ENCODE measurements at places on chromosomes 7 and 10.
A peak's percentile ranks its signal among the peaks of the same experiment; 100 is the strongest.

GRCh38 chr10:29482591-29483431, 152.0 kb downstream of the SVIL start:
- DNase-seq, result no peak

- no peak for DNase-seq
Observed at GRCh38 chr7:127474457-127474856, 81.9 kb upstream of the ZNF800 start.

DNA sequence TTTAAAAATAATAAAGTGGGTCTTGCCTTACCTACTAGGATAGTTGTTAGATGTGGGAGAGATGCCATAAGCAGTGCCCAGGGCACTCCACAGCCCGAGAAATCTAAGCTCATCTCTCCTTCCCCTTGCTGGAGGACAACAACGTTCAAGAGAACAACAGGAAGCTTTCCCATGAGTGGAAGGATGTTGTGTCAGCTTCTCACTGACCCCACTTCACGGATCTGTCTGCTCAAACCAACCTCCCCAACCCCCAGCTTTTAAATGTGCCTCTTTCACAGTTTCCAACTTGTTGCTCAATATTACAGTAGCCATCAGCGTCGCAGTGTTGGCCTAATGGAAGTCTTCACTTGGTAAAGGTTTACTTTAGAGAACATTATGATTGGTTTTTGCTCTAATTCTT, 72.1 kb downstream of the PTPRE start:
- no peak for DNase-seq

DNA sequence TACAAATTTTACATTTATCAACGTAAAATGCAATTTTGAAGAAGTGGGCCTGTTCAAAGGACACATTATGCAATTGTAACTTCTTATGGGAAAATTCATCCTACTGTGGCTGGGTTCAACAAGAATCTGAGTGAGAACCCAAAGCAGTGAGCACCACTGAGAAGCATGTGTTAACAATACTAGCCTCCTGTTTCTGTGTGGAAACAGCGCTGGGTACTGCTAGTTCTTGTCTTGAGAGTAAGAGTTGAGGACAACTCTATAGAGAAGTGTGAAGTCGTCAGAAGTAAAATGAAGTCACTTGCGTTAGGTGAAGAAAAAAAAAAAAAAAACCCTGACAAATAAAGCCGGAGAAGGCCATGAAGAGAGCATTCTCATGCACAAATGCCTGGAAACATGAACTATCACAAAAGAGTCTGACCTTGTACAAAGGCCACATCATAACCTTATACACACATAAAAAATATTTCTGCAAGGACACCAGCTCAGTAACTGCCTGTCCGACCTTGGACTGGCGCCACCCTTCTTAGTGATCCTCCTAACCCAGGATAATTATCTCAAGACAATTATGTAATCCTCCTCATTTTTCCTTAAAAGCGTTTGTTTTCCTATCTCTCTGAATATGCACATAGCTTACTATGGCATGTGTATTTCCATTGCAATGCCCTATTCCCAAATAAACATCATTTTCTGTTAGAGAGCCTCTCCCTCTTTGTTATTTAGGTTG, 554.9 kb downstream of the HTR7 start:
- no peak for DNase-seq

- DNase-seq, result no peak
Observed at GRCh38 chr10:132879408-132880127, 62.8 kb downstream of the CFAP46 start.

- DNase-seq, result no peak
Observed at GRCh38 chr10:101567165-101568006, 20.7 kb downstream of the POLL start.

- no peak for DNase-seq
Observed at GRCh38 chr7:139695588-139695987, 82.2 kb downstream of the HIPK2 start.

DNA sequence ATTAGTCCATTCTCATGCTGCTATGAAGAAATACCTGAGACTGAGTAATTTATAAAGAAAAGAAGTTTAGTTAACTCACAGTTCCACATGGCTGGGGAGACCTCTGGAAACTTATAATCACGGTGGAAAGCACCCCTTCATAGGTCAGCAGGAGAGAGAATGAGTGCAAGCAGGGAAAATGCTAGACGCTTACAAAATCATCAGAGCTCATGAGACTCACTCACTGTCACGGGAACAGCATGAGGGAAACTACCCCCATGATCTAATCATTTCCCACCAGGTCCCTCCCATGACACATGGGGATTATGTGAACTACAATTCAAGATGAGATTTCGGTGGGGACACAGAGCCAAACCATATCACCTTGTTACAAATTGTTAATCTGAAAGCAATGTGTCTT, 15.8 kb downstream of the TAS2R39 start:
- no peak for DNase-seq

DNA sequence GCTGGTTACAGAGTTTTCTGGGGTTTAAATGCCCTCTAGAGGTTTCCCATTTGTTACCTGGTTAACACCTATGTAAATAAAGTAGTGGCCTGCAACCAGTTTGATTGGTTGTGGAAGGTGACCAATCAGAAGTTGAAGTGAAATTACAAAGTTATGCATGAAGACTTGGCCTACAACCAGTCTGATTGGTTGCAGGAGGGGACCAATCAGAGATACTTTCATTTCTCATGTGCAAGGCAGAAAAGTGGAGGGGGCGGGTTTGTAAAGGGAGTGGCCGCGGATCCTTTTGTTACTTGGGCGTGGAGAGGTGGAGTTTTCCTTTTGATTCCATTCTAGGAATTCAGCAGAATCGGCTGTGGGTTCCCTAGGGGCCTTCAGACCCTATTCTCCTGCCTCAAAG, 80.8 kb downstream of the SEC23IP start:
- DNase-seq, result no peak

DNA sequence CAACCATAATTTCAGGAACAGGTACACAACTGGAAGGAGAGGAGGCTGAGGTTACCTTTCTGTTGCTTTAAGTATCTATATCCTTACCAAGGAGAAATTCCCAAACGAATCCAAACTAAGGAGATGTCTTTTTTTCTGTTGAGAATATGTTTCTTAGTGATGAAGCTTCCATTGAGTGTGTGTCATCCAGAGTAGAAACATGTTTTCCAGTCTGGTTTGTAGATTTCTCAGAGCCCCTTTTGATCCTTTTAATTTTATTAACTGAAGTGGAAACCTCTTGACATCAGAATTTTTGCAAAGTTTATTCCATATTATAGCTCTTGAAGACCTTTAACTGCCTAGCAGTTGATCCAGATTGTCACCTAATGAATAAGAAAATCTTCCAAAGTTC, 207.1 kb upstream of the FERD3L start:
- DNase-seq, result peak; percentile 26

- no peak for DNase-seq
Observed at GRCh38 chr10:99598011-99598410, 22.2 kb downstream of the SLC25A28 start.

DNA sequence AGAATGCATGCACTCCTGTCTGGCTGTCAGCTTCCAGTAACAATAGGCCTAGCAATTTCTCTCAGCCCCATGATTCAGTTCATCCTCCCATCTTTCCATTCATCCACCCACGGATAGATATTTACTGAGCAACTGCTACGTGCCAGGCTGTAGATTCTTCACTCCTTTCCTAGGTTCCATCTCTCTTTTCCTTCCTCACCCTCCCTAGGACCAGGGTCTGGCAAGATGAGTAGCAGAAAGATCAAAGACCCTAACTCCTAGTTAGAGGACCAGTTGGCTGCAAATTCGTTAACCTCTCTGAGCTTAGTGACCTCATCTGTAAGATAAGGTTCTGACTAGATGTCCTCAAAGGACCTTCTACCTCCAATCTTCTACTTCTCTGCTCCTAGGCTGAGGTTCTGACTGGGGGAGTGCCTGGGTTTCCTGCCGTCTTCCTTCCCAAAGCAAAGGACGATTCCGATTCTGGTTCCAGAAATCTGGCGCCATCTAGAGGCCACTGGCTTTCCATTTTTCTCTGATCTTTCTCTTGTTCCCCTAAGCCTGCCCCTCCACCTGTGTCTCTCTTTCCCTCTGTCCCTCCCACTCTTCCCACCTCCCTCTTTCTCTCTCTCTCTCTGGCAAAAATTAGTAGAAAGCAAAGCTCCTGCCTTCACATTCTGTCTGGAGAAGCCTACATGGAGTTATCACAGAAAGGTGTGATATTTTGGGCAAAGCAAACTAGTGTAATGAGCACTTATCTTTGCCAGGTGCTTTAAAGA, 26.2 kb downstream of the TBATA start:
- DNase-seq, result peak; percentile 8

DNA sequence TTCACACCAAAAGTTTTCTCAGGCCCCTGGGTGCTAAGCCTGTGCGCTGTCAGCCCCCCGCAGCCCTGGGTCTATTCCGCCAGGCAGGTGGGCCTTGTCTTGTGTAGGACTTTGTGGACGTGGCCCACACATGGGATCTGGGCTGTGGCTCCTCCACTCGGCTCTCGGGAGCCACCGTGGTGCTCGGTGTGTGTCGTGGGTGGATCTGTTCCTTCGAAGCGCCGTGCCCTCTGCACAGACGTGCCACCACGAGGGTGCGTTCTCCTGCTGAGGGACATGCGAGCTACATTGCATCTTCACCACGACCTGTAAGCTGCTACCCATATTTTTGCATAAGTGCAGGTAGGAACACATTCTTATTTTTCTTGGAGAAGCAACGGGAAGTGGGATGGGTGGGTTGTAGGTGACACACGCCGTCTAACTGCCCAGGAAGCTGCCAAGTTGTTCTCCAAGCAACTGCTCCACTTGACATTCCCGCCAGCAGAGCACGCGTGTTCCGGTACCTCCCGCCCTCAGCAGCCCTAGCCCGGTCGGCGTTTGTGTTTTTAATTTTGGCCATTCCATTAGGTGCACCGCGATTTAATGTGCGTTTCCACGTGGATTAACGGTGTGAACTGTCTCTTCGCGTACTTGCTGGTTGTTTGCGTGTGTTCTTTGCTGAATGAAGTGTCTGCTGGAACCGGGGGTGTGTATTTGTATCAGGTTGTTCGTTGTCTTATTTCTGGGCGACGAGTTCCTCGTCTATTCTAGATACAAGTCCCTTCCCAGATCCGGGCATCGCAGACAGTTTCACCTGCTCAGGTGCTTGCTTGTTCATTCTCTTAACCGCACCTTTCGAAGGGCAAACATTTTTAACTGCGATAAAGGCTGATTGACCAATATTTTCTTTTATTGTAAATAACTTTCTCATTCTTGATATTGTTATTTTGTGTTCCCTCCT, 47.4 kb upstream of the CFAP46 start:
- DNase-seq, result no peak
